ENCODE measurements at places on chromosomes 1 and 21.

GRCh38 chr1:9107136-9107535, 21.8 kb downstream of the GPR157 start:
- no peak for DNase-seq

DNA sequence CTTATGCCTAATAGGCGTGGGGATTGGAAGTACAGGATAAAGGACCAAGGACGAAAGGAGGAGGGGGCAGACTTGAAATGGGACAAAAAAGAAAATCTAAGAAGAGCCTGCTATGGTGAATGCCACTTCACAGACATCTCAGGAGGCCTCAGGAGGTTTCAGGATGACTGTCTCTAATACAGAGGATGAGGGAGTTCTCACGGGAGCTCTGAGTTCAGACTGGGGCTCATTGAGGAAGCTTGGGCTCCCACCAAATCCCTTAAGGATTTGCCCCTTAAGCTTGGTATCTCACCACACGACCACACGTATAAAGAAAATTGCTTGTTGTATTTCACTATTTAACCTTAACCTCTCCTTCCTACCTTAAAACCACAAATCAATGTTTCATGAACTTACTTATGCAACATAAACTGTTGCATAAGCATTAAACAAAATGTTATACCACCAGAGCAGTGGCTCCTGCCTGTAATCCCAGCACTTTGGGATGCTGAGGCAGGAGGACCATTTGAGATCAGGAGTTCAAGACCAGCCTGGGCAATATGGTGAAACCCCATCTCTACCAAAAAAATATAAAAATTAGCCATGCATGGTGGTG, 12.4 kb downstream of the SLC30A1 start:
- no peak for DNase-seq

GRCh38 chr1:9782116-9782751, 41.5 kb downstream of the CLSTN1 start:
- no peak for DNase-seq

- DNase-seq: no peak
Observed at GRCh38 chr21:39120876-39121599, 62.2 kb downstream of the PSMG1 start.

GRCh38 chr1:19186001-19186400, 24.1 kb downstream of the UBR4 start:
- DNase-seq: no peak

DNA sequence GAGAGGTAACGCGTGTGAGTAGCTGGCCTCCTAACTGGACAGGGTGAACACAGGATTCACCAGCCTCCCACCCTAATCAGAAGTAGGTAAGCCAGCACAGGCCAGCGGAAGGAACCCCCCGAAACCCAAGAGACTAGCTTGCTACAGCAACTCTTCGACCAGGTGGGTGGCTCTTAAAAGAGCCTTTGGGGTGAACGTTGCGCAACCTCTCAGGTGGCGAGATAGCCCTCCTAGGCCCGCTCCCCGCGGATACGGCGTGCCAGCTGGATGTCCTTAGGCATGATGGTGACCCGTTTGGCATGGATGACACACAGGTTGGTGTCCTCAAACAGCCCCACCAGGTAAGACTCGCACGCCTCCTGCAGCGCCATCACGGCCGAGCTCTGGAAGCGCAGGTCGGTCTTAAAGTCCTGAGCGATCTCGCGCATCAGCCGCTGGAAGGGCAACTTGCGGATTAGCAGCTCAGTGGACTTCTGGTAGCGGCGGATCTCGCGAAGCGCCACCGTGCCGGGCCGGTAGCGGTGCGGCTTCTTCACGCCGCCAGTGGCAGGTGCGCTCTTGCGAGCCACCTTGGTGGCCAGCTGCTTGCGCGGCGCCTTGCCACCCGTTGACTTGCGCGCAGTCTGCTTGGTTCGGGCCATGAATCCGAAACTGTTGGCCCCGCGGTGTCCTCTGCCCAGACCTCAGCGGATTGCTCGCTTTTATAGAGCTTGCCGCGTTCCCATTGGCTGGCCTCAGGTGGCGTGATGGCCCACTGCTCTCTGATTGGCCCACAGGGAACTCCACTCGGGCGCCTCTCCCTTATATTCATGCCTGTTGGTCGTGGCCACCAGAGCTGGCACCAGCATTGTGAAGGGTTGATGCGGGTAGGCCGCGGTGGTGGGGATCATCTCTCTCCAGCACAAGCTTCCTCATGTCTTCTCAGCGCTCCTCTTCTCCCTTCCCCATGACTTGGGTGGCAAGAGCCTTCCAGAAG, 8.3 kb upstream of the TRIM17 start:
- no peak for DNase-seq

DNA sequence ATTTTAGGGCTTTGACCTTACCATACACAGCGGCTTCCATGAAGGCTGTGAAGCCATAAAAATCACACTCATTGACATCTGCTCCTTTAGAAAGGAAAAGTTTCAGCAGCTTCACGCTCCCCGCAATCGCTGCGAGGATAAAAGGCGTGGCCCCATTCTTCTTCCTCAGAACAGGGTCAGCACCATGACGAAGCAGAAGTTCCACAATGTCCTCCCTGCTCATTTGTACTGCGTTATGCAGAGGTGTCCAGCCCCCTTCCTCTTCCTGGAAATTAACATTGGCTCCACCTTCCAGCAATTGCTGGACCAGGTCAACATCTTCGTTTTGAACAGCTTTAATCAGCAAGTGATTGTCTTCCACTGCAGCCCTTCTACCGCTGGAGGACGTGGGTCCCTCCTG, 2.7 kb downstream of the RNASEL start:
- DNase-seq: no peak

- DNase-seq: no peak
Observed at GRCh38 chr1:30757352-30758120, at the start of gene LAPTM5. Gene LAPTM5 (minus strand): TSS chr1:30757774. CDS start chr1:30757745, 29 bp downstream.

DNA sequence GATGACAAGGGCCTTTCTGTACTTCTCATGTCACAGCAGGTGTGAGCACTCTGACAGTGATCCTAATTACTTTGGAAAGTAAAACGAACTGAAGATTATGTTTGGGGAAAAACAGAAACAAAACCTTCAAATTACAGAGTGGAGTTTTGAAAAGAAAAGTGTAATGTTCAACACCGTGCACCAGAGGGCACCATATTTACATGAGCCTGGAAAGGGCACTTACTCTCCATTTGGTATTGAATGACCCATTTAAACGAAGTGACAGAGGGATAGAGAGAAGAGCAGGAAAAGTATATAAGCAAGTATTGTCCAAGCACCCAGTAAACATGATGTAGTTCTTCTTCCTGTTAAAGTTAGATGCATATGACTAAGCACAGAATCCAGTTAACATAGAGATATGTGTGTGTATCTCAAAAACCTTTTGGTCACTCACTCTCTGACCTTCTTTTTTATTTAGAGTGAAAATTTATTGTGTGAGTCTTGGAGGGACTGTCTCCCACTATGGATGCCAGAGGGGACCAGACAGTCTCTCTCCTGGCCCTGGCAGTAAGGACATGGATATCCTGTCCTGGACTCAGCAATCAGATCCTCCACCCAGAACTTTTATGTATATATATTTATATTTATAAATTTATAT, 3.8 kb upstream of the RGSL1 start:
- DNase-seq: peak; percentile 34

- no peak for DNase-seq
Observed at GRCh38 chr1:153746174-153746573, 18.3 kb downstream of the INTS3 start.

DNA sequence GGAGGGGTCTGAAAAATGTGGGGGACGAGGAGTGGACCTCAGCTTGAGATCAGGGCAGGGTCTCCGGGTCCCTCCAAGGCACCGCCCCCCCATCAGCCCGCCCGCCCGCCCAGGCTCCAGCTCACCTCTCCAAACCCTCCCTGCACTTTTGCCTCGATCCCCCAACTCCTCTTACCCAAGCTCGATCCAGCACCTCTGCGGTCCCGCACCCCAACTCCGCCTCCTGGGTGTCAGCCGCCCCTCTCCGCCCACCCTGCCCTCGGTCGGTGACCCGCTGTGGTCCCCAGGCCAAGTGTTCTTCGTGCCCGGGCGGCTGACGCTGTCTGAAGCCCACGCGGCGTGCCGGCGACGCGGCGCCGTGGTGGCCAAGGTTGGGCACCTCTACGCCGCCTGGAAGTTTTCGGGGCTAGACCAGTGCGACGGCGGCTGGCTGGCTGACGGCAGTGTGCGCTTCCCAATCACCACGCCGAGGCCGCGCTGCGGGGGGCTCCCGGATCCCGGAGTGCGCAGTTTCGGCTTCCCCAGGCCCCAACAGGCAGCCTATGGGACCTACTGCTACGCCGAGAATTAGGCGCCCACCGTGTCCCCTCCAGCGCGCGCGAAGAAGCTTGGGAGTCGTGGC, 5.7 kb downstream of the HAPLN2 start:
- no peak for DNase-seq

GRCh38 chr1:22806584-22806983, 95.9 kb downstream of the EPHB2 start:
- no peak for DNase-seq

DNA sequence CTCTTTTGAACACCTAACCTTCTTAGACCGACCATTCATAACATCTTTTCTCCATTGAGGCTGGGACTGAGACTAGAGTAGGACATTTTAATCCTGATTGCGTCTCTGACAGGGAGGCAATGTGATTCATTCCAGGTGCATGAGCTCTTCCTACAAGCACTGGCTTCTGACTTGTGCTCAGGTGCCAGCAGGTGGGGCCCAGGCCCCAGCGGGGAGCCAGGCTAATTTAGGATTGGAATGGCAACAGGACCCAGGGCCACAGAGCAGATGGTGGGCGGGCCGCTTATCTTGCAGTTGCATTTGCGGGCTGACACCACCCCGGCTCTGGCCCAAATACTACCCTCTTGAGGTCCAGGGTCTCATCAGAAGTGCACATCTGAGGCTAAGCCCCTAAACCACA, 4.1 kb downstream of the GPA33 start:
- no peak for DNase-seq

DNA sequence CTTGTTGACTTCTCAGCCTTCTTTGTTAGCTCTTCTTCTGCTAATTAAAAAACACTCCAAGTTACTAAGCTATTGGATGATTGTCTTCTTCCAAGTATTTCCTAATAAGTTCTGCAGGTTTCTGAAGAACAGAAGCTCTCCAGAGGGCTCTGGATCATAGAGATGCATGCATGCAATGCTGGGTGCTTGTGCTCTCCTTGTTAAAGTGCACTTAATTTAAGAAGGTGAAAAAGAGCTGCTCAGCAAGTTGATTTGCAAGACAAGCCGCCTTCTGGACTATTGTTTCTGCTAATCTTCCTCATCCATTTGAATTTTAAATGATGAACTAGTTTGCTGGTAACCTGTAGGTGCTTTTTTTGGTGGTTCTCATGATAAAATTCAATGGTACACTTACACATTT, 16.1 kb downstream of the RRP15 start:
- no peak for DNase-seq

GRCh38 chr1:209106237-209106741, 477.2 kb upstream of the CAMK1G start:
- peak; percentile 63 for DNase-seq

DNA sequence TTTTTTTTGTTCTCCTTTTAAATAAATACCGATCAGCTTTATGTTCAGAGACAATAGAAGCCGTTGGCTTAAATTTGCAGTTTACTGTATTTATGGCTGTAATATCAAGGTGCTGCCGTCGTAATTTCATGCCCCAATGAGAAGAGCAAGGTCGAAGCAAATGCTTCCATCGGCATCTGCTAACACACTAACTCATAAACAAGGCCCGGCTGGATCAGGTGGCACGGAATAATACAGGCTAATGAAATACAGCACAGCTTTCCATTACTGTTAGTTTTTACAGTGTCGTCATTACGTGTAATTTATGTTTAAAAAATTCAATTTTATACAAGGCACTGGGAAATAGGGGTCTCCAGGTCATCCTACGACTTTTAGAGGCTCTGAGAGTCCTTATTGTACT, 119.0 kb downstream of the PEX14 start:
- peak; percentile 10 for DNase-seq

DNA sequence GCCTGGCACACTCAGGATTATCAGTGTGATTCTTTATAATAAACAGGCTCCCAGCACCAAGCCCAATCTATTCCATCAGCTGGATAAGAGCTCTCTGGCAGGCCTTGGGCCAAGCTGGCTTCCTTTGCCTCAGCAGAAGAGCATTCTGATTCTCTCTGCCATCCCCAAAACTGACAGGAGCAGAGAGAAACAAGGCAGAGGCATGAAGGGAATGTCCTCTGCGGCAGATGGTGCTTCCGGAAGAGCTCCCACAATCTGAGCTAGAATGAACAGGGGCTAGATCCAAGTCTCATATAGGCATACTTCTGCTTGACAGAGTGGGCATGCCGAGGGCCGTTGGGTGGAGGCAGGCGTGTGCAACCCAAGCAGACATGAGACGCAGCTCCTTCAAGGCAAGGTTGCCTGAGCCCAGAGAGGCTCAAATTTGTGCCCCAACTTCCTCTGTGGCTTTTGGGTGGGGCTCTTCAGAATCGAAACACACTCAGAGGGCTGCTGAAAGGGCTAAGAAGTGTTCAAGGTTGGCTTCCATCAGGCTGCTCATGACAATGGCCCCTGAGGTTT, 4.0 kb downstream of the CAPN2 start:
- DNase-seq: no peak

DNA sequence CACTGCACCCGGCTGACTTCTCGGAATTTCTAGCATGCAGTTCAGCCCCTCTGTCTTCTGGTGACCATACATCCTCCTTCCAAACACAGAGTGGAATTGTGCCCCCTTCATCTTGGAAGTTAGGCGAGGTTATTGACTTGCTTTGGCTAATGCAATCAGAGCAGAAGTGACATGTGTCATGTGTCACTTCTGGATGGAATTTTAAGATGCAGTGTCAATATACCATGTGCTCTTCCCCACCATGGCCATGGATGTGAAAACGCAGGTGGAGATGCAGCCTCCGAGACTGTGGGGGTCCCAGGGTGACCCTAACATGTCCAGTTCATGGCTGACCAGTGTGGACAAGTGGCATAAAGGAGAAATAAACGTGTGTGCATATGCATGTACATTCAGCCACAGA, 83.0 kb downstream of the KCNJ6 start:
- DNase-seq: no peak

- DNase-seq: no peak
Observed at GRCh38 chr1:21267191-21268077, 22.8 kb downstream of the ECE1 start.

- no peak for DNase-seq
Observed at GRCh38 chr1:166189126-166189525, 22.3 kb upstream of the FAM78B start.

GRCh38 chr1:233613252-233614172, at the start of gene KCNK1:
Gene KCNK1 (plus strand): TSS chr1:233614106. CDS start chr1:233614172, 66 bp downstream.
- DNase-seq: peak; percentile 81

DNA sequence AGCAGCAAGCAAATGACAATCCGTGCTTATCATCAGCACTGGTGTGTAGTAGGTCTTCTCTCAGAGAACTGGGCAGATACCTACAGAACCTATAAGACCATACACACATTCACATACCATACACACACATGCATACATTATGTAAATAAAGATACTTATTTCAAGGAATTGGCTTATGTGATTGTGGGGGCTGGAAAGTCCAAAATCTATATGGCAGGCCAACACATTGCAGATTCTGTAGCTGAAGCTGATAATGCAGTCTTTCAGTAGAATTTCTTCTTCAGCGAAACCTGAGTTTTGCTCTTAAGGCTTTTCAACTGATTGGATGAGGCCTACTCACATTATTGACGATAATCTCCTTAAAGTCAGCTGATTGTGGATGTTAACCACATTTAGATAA, 24.1 kb downstream of the RAP1A start:
- DNase-seq: no peak

Measured in DMS79 treated with DMSO at 0.1 percent for 48 hours (cell line).